Stomach (tissue), 19 donors: ENCODE measurements at places on chromosomes 6 and 20.

DNA sequence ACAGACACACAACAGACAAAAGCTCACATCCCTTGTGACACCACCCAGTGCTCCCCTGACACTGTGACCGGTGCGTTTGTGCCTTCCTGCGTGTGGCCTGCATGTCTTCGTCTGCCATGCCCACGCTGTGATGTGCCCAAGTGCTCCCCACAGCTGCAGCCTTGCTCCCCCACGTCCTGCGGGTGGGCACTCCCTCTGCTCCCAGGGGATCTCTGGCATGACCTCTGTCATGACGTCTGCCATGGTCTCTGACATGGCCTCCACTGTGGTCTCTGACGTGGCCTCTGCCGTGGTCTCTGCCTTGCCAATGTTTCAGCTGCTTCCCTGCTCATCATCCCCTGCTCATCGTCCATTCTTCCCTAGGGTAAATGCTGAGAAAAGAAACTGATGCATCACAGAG lies 200.9 kb downstream of the DLL1 start:
- DNase-seq: no peak

DNA sequence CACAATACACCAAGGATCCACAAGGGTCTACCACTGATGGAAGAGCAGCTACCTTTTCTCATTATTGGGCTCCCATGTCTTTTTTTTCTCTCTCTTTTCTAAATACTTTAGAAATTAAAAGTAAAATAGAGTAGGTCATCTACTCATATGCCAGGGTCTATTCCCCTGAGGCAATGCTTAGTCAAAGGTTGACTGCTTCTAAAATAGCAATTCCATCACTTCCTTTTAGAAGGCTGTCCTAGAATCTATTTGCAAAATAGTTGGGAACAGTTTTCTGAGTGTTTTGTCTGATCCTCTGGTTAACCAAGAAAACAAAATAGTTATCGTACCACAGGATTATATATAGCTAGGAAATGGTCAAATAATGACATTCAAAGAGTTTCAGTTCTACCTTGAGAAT lies 174.1 kb downstream of the COL21A1 start:
- DNase-seq: no peak

DNA sequence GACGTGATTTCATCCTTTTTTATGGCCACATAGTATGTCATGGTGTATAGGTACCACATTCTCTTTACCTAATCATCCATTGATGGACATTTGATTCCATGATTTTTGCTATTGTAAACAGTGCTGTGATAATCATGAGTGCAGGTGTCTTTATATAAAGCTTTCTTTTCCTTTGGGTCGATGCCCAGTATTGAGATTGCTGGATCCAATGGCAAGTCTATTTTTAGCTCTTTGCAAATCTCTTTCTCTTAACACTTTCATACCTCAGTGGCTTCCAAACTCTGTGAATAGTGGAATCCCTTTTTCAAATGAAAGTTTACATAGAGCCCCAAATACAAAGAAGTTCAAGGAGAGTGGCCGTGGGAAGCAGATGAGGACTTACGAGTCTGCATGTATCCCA lies 105.8 kb upstream of the SPTLC3 start:
- no peak for DNase-seq

DNA sequence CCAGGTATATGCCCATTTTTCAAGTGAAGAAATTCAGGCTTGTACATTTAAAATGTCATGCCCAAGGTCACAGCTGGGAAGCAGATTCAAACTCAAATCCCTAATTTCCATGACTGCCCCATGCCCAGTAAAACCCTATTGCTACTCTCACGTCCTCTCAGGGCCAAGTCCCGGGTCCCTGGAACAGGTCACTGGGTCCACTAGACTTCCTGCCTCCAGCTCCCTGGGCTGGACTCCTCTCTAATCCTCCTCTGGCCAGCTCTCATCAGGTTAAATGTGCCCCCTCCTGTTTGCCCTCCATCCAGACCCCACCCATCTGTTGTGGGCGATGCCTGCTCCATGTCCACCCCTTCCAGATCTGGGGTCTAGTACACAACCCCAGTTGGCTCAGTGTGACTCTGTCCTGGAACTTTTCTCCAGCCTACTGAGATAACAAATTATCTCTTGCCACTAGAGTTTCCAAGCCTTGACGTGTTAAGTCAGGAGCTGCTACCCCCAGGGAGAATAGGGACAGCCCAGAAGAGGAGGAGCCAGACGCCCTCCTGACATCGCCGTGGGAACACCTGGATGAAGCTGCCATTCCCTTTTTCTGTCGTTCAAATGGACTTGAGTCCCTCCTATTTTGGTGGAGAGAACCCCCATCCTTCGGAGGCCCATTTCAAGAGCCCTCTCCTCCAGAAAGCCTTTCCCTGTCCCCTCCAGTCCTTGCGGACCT lies 3.7 kb upstream of the SPDEF start:
- peak; percentile 42 for DNase-seq

DNA sequence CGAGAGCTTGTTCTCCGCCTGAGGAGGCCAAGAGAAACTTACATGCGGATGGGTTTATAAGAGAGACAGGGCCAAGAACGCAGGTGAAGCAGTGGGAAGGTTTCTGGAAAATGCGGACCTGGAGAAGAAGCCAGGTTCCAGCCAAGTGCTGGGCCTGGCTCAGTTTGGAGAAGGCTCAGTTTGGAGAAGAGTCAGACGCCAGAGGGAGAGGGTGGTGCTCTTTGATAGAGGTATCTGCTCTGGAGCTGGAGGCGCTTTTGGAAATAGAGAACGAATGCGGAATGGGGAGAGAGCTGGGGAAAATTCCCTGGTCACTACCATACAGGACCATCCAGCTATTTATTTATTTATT lies 753 bp downstream of the RSPH9 start:
- no peak for DNase-seq

GRCh38 chr6:72390548-72390947 lies 231.3 kb upstream of the KCNQ5 start:
- no peak for DNase-seq

DNA sequence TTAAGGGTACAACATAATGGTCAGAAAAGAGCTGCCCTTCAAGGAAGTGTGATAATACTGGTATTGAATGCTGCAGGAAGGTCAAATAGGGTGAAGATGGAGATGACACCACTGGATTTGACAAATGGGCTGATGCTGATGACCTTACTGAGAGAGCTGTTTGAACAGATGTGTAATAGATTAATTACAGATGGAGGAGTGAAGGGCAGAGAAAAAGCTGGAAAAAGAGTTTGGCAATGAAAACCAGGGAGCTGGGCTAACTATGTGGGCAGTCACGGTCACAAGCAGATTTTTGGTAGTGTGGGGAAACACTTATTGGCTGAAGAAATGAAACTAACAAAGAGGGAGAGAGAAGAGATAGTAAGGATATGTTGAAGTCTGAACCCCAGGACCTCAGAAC lies 83.6 kb upstream of the ENPP5 start:
- no peak for DNase-seq

DNA sequence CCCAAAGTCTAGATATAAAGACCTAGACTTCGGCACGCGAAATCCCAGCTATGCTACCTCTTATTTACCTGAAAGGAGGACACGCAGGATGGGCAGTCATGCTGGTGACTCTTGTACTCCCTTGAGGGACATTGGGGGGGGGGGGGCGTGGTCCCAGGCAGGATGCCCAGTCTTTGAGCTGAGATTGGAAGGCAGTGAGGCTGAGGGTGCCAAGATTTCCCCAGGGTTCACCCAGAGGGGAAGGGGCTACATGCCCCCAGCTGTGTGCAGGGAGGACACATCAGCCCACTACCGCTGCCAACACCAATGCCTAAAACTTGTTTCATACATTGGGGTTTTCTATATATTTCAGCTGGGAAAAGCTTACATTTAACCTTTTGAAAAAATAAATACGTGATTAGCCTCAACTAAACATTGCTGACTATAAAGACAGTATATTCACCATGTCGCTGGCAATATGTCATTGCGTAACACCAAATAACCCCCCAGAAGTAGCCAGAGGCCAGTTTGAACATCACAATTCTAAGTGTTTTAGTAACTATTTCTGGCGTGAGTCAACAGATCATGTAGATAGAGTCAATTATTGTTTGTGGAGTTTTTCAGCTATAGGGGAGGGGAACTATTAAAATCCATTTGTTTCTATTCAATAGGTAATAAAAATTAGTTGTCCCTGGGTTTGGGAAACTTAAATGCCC lies 21.6 kb downstream of the MGME1 start:
- DNase-seq: no peak

GRCh38 chr6:149482545-149483333 lies 2.1 kb downstream of the ZC3H12D start:
- DNase-seq: no peak

- no peak for DNase-seq
Measured at GRCh38 chr6:2799936-2800527, 34.8 kb downstream of the WRNIP1 start.

- DNase-seq: no peak
Measured at GRCh38 chr20:917416-917815, 1.3 kb upstream of the ANGPT4 start.

GRCh38 chr20:24488800-24489175 lies 19.4 kb downstream of the SYNDIG1 start:
- DNase-seq: no peak

- peak; percentile 30 for DNase-seq
Measured at GRCh38 chr20:63692436-63693082, 3.9 kb upstream of the TNFRSF6B start.

GRCh38 chr6:70797625-70798024 lies 129.9 kb downstream of the SMAP1 start:
- DNase-seq: no peak

DNA sequence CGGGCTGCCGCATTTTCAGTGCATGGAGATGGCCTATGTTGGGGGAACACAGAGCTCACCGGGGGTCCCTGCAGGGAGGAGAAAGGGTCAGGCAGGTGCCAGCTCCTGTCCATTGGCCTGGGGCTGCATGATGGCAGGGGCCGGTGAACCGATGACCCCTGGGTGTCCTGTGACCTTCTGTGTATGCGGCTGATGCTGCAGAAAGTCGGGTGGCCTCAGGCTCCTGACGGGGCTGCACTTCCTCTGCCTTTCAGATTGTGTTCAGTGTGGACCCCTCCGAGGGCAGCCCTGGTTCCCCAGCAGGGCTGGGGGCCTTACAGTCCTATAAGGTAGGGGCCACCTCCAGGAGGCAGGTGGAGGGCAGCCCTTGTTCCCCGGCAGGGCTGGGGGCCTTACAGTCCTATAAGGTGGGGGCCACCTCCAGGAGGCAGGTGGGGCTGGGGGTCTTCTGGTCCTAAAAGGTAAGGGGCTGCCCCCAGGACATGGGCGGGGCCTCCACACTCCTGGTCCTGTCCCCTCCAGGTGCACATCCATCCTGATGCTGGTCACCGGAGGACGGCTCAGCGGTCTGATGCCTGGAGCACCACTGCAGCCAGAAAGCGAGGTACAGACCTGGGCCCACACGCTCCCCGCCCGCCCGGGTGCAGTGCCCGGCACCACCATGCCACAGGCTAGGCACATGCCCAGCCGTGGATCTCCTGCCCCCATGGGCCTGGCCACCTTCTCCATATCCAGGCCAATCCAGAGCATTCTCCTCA lies 11.0 kb upstream of the TNFRSF6B start:
- no peak for DNase-seq

GRCh38 chr6:48318670-48319069 lies 207.7 kb upstream of the PTCHD4 start:
- DNase-seq: no peak

DNA sequence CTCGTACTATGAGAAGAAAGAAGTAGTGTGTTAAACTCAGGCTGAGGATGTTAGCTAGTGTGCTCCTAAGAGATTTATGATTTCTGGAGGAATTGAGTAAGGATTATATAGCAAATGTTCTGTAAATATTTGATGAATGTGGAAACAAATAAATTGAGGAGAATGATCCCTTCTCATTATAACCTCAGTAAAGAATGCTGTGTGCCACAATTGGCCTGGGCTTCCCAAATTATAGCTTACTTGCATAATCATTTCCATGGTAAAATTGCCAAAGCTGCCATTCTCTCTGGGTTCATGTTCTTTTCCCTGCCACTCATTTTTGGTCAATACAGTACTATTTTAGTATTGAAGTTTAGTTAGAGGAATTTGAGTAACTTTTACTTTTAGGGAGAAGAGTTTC lies 128.5 kb downstream of the FLRT3 start:
- DNase-seq: no peak
